ENCODE measurements at places on chromosomes 6 and 20. TPM values are rescaled to one million over a fixed set of nuclear protein-coding genes. Genes with fewer than 3 reads are reported as not detected.

SLC22A23 gene
- 1.3 TPM for total RNA-seq

BPI gene
- total RNA-seq, result not detected

SLC26A8 gene
- not detected for total RNA-seq

SNAP25 gene
- total RNA-seq, result not detected

SAMD3 gene
- 49.5 TPM for total RNA-seq

CDSN gene
- not detected for total RNA-seq

SFT2D1 gene
- 43.2 TPM for total RNA-seq

ZBTB46 gene
- total RNA-seq, result not detected

Data from activated CD4-positive, alpha-beta T cell treated with anti-CD3 and anti-CD28 coated beads, Interleukin-2, amount 10 ng/mL, durations not matched to agents 7 days and 5 days (primary cell).